ENCODE measurements at places on chromosomes 11 and 22. TPM values are rescaled to one million over a fixed set of nuclear protein-coding genes. Genes with fewer than 3 reads are reported as not detected.

Gene ACAD8
- 11.1 TPM for total RNA-seq

Gene MS4A12
- total RNA-seq, result not detected

Gene GNG3
- total RNA-seq, result not detected

Gene C11orf91
- total RNA-seq, result not detected

Gene GRIK4
- total RNA-seq, result 0.18 TPM

Gene DNAJB7
- total RNA-seq, result not detected

Gene SLC36A4
- 13.1 TPM for total RNA-seq
